ENCODE measurements at places on chromosomes 3 and 15.

DNA sequence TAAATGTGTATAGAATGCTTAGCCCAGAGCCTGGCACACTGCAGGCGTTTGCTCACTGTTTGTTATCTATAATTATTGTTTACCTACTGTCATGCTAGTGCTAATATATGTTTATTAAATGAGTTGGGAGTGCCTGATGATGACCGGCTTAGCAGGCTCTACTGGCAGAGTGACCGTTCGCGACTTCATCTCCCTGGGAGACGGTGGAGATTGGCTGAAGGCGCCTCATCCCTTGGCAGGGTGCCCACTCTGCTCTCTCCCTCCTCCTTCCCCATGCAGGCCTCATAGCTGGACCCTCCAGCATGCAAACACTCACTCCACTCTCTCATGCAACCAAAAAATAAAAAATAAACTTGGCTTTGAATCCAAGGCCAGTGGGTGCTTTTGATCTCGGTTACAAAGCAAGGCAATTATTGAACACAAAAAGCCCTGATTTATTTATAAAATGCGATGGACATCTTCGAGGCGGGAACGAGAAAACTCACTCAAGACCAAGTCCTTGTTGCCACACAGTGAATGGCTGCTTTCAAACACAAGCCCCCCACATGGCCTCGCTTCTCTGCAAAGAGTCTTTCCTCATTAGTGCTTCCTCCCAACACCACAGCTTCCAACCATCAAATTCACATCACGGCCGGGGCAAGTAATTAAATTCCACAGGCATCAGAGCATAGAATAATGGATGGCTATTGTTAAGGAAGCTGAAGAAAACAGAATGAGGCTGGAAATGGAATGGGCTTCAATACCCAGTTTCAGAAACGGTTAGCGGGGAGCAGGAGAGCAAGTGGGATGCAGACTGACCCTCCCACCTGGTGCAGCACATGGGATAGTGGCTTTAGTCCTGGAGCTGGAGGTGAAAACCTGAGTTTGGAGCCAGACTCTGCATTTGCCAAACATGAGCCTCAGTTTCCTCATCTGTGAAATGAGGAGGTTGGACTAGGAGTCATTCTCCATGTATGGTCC, 135.7 kb upstream of the RAD18 start:
- DNase-seq, result no peak

GRCh38 chr15:59369597-59369996, 3.1 kb downstream of the MYO1E start:
- DNase-seq, result no peak

DNA sequence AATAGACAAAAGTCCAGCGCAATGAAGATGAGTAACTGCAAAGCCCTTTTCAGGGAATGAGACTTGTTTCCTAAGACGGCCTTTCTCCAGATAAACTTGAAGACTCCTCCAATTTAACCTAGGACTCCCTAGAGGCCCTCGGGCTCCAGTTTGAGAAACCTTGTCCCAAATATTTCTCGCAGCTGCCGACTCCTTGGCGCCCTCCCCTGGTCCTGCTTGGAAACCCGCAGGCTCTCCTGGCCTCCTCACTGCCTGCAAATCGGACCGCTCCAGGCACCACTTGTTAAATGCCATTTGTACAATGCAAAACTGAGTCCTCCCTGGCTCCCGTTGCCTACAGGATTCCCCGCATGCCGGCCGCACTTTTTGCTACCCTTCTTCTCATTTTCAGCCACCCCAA, 36.8 kb downstream of the MUC4 start:
- no peak for DNase-seq

DNA sequence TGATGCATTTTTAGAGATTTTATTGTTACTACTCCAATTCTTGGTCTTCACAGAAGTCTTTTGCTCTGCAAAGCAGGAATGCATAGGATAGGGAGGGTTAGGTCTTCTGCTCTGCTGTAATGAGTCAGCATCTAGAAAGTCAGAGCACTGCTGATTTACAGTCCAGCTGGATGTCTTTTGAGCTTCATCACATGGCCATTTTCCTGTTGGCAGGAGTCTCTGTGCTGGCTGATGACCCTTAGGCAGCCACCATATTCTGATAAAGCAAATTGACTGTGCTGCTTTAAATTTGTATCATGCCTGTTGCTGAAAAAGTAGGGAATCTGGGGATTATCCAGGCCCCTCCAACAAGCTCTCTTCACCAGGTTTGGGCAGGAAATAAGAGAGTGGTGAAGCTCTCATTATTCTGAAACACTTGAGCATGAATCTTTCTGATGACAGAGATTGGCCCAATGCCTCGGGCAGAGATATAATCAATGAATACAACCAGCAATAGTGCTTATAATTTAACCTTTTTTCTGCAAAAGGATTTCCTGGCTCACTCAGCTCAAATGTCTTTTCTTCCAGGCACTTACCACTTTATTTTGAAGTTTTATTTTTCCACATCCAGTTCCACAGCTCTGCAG, 9.7 kb upstream of the CRBN start:
- DNase-seq, result no peak

DNA sequence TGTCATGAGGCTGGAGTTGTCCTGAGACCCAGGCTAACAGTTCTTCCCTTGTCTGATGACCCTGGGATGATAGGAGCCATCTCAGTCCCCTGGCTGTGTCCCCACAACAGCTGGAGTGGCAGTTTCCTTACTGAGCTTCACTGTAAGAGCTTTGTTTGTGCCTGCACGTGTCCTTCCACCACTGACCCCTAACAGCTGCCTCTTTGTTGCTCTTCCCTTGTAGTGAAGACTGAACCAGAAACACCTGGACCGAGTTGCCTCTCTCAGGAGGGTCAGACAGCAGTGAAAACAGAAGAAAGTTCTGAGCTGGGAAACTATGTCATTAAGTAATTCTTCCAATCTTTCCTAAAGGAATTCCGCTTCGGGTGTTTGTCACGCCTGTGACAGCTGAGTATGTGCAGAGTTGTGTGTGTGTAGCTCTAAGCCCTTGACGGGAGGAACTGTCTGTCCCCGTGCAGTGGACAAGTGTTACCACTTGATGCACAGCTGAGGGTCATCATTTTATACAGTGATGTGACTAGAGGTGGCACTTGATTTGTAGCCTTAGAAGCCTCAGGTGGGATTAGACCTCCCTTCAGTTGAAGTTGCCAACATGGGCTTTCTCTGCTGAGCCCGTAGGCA, 25.0 kb downstream of the MAP6D1 start:
- no peak for DNase-seq

DNA sequence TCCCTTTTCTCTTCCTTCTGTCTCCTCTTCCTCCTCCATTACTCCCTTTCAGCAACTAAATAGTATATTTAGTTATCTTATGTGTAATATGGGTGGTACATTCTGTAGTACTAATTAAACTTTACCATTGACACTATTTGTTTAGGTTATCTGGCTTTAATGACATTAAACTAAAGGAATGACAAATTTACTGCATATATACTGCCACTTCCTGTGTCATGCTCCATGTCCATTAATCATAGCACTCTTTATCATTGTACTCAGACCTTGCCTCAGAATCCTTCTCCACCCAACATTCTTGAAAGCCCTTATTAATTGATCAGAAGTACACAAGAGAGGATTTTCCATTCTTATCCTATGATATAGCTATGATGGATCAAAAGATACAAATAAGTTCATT, 244.2 kb downstream of the NAALADL2 start:
- no peak for DNase-seq

DNA sequence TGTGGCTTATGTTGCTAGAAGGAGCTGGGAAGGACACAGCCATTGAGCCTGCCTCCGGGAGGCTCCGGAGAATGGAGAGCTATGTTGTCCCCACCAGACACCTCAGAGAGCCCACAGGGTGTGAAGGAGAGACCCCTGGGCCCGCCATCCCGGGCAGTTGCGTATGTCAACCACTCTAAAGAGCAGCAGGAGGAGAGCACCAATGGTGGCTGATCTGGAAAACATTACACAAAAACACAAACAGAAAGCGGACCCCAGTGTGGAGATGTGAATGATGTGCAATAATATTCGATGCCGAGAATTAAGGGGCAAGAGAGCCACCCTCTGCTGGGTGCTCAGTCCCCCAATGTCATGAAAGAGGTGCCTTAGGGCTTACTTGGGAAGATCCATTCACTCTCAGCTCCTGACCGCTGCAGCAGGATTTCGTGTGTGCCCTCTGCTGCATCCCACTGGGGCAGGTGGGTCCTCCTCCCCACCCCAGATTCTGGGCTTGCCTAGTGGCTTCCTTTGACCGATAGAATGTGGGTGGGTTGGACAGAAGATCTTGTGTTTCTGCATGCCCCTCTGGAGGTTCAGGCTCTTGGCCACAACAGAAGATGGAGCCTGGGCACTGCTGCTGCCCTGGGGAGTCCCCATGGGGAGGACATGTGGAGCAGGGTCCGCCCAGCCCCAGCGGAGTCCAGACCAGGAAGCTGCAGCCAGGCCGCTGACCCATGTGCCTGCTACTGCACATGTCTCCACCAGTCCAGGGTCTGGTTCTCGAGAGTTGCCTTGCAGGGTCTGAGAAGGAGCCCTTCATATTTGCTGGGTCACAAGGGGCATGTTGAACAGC, 245.3 kb downstream of the OCA2 start:
- DNase-seq, result no peak

All from effector CD8-positive, alpha-beta T cell (primary cell).